ENCODE measurements at places on chromosomes 5 and 9.

DNA sequence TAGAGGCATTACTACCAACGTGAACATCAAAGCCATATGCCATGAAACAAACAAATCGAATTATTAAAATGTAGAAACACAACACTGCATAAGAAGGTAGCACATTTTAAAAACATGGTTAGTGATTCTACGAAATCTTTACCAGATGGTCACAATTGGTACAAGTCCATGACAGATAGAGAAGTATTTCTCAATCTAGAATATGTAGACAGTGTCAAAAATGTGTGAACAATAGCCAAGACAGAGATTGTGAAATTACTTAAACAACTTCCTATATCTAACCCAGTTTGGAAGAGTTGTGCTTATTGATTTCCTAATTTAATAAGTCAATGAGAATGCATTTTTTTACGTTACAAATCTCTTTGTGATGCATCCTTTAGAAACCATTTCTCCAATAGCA lies 1121.6 kb downstream of the MAT2B start:
- no peak for DNase-seq

DNA sequence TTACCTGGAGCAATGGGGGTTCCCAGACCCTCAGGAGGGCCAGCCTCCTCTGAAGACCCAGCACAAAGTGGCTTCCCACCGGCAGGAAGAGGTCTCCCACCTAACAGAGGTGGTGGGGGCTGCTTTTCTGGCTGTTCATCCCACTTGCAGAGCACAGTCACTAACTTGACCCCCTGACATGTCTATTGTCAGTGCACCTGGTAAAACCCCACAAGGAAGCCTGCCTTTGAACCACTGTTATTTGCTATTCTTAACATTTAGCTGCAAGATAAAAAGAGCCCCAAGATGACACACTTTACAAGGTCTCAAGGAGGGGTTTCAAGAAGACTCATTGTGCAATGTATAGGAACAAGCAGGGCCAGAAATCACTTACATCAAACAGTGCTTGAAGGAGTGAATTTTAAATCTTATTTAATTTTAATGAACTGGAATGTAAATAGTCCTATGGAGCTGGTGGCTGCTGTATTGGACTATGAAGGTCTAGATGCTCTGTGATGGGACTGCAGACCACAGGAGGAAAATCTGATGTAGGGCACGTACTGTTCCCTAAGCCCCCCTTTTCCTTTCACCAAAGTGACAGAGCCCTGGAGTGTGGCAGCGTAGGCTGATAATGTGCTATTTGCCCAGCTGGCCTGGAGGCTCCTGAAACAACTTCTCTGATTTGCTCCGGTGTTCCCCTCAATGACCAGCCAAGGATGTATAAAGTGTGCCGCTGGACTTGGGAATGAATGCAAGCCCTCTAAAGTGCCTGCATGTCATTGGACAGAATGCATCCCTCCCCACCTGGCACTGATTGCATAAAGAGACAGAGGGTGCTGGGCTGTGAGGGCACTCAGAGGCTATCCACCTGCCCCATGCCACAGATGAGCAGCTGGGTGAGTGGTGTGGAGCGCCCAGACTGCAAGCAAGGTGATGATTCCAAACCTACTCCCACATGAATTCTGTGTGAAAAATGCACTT lies 80.2 kb downstream of the PTPN3 start:
- no peak for DNase-seq

- DNase-seq, result no peak
These were observed 56.8 kb downstream of the UGCG start for GRCh38 chr9:111953444-111953843.

DNA sequence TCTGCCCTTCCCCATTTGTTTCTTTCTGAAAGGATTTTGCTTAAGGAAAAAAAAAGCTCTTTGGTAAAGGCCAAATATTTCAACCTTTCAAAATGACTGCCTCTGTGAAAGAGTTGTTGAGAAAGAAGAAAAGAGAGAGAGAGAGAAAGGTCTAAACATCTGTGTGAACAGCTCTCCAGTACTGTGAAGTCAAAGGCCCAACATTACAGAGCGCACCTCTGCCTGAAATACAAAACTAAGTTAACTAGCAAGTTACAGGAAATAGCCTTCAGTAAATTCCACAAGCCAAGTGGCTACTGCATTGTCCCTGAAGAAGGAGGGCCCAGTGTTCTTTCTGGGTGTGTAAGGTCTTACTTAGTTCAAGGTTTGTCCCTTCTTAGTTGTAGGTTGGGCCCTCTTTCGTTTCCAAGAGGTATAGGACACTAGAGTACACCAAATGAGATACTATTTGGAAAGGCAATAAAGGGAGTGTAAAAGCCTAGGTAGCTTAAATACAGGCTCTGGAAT lies 104.4 kb downstream of the THBS4 start:
- no peak for DNase-seq

DNA sequence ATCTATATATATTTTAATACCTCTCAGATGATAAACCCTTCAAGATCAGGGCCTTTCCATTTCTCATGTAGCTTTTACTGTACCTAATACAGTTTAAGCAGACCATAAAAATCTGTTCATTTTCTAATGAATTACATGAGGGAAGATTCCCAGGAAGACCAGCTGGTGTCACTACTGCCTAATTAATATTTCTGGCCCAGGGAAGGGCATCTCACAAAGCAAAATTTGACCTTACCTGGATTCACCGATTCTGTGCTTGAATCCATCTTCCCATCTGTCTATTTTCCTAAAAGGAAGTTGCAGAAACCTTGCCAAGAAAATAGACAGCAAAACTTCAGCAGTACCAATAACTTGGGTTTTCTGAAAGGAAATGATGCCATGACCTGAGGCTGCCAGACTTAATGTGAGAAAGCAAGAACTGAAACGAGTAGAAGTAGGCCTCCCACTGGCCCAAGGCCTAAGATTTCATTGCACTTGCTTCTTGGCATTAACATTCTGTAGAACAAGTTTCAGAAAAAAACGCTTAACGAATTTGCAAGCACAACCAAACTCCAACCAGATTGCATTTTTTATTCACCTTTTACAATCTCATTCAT lies 83.0 kb upstream of the GLIS3 start:
- peak; percentile 13 for DNase-seq

DNA sequence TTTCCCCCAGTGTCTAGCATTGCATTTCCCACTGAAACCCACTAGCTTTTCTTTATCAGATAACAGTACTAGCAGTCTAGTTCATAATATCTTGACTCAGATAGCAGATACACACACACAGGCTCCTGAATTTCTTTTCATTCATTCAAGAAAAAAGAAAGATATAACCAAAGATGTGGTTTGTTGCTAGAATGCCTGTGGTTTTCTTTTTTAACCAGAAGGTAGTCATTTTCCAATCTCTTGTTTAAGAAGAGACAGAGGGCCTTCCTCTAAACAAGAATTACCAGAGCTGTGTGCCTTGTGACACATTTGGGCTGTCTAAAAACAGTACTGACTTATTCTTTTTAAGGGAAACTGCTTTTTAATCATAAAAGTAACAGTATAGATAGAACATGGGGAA lies 167.3 kb downstream of the PJA2 start:
- DNase-seq, result peak; percentile 40

GRCh38 chr9:93189369-93190132 lies 5.6 kb downstream of the WNK2 start:
- DNase-seq, result no peak

GRCh38 chr9:97311798-97312500 lies 4.5 kb downstream of the CCDC180 start:
- DNase-seq, result no peak

DNA sequence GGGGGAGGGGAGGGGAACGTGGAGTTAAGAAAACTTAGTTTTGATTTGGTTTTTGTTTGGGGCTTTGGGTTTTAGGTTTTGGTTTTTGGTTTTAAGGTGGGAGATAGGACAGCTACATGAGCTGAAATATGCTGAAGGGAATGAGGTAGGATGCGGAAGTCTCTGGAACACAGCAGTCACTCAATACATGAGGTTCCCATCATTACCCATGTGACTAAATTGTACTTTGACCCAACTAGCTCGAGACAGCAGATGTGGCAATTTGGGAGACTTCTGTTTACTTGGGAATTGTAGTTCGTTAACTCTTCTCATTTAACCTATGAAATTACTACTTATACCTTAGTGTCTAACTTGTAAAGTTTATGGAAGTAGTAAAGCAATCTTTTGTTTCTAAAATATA lies 124.2 kb downstream of the TLE1 start:
- no peak for DNase-seq

DNA sequence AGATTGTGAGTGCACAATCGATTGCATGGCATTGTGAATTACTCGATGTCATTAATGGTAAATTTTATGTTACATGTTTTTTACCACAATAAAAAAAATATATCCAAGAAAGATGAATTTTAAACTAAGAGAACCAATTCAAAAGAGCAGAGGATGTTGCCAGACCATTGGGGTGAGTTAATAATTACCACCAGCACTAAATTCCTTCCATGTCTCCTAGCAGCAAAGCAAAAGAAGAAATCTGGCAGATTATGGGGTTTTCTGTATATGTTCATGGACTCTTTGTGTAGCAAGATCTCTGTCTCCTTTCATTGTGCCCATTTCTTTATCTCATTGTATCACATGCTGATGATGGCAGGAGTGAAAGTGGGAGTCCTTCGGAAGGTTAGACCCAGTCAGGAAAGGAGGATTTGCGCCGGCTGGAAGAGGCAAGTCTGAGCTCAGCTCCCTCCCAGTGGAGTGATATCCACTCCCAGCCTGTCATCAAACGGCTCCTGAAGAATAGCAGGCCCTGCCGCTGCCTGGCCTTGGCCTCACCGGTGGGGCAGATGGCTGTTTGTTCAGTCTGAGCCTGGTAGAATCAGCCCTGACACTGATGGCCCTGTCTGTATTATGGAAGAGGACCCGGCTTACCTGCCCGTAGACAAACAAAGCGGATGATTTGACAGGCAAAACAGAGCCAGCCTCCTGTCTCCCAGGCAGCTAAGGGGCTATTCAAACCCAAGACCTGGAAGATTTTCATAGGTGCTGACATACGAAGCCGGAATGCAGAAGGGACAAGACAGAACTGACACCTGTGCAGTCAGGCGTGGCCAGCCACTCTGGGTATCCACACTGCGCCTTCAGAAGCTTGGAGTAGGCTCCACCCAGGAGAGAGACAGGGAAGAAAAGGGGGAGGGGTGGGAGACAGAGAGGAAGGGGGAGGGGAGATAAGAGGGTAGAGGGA lies 21.9 kb upstream of the FOXE1 start:
- DNase-seq, result no peak

DNA sequence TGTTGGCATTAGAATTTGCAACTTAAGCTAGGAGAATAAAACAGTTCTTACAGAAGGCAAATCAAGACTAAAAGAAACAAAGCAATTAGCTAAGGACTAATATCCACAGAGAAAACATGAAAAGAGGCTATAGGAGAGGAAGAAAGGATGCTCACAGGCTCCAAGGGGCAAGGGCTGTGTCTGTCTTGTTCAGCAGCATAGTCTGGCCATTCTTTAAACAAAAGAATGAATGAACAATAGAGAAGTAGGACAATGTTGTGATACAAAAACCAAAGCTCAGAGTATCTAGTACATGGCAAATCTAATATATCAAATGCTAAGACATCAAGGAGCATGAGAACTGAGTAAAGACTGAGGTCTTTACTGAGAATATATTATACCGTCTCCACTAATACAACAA lies 39.5 kb downstream of the PLPP1 start:
- DNase-seq, result no peak

DNA sequence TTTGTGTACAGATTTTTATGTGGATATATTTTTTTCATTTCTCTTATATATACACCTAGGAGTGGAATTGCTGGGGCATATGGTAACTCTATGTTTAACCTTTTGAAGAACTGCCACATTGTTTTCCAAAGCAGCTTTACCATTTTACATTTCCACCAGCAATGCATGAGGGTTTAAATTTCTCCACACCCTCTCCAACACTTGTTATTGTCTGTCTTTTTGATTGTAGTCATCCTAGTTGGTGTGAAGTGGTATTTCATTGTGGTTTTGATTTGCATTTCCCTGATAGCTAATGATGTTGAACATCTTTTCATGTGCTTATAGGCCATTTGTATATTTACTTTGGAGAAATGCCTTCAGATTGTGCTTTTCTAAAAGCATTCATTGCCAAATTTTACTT lies 39.1 kb downstream of the YTHDC2 start:
- no peak for DNase-seq

- DNase-seq, result peak; percentile 92
These were observed 21.9 kb upstream of the QSOX2 start for GRCh38 chr9:136267261-136268111.

GRCh38 chr5:176485176-176485575 lies 37.0 kb downstream of the FAF2 start:
- DNase-seq, result no peak

GRCh38 chr5:32520972-32521371 lies 64.4 kb upstream of the SUB1 start:
- no peak for DNase-seq

- no peak for DNase-seq
These were observed 295.6 kb upstream of the MEF2C start for GRCh38 chr5:89178541-89178940.

DNA sequence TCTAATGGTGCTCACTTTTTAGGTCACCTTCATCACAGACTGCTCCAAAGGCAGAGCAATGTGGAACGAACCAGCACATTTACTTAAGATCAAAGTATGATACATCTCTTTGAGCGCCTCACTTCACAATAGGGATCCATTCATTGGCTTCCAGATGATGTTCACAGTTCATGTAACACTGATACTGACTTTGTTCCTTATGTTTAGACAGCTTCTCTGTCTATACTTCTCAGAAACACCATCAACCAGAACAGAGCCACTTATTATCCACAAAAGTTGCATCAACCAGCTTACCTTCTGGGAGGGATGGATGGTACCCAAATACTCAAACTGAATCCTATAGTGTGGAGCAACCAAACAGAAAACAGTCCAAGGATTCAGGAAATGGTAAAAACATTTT lies 4.6 kb downstream of the PTAR1 start:
- no peak for DNase-seq

DNA sequence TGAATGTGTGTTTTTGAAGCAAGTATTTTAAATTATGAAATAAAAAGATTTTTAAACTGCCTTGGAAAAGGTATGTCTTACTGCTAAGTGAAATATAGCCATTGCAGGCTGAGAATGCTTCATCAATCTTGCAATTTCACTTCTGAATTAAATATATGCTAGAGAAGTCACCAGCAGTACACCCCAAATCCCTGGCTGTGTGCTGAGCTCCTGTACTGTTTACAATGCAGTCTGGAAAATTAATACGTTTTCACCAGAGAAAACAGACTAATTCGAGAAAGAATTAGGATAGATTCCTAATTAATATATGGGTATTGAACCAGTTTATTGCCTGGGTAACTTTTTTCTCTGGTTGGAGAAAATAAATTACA lies 3.2 kb downstream of the PRDM6 start:
- DNase-seq, result no peak

GRCh38 chr5:55063899-55064298 lies 38.5 kb upstream of the GZMA start:
- DNase-seq, result no peak

- DNase-seq, result no peak
These were observed 96.2 kb upstream of the PAPPA start for GRCh38 chr9:116057371-116057770.

All from activated CD4-positive, alpha-beta T cell treated with anti-CD3 and anti-CD28 coated beads, Interleukin-2, Interleukin-6, amounts not matched to agents 100 ng/mL and 50 ng/mL, durations not matched to agents 16 hours and 8 hours (primary cell).